ENCODE measurements at places on chromosomes 2 and 18.

DNA sequence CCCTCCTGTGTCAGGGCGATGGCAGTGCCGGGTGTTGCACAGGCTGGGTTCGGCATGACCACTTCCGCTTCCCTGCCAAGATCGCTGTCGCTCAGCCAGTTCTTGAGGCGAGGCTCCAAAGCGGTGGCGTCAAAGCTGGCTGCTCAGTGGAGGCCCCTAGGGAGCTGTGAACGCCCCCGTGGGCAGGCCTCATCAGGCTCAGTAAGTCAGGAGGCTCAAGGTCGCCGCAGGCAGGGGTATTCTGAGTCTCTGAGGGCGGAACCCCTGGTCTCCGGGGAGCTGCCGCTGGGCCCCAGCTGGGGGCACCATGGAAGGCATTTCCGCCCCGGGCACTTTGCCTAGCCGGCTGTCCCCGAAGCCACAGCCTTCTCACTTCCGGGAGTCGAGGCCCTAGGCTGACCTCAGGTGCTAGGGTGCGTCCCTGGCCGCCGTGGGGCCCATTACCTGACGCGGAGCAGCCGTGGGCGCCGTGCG, 210.4 kb downstream of the SOCS6 start:
- DNase-seq = no peak

DNA sequence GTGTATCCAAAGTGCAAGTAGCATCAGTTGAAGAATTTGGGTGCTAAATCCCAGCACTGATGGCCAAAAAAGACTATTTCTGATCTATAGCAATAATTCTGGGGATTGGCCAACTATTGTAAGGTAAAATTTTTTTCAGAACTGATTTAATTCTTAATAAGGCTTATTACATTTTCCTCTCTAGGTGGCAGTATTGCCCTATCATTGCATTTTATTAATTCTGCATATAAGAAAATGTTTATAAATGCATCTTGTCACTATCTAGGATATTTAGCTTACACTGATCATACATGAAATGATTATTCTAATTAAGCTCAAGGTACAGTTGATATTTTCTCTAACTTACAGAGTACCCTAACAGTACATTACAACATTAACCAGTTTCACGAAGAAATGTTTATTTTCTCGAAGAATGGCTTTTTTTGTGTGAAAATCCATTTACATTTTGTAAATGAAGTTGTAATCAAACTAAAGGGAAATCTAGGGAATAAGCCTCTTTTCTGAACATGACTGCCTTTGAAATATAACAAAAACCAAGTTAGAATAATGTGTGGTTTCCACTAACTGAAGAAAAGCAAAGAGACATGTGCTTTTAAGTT, 11.0 kb downstream of the TTN start:
- DNase-seq = peak; percentile 19

- DNase-seq = no peak
Measured at GRCh38 chr18:31931886-31932240, 11.1 kb downstream of the TRAPPC8 start.

DNA sequence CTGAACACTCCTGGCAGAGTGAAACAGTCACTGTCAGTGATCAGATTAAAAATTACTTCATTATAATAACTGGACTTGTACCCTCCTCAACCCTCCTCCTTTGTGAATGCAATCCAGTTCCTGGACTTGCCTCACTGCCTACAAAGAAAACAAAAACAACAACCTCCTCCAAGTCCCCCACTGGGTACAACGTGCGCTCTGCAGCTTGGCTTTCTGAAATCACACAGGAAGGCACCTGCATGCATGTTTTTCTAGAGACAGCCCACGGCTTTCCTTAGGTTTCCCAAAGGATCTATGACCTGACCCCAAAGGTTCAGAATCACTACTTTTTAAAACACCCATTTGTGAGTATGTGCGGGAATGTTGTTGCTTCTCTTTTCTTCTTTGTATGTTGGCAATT, 61.4 kb upstream of the TUBA3E start:
- DNase-seq = no peak

DNA sequence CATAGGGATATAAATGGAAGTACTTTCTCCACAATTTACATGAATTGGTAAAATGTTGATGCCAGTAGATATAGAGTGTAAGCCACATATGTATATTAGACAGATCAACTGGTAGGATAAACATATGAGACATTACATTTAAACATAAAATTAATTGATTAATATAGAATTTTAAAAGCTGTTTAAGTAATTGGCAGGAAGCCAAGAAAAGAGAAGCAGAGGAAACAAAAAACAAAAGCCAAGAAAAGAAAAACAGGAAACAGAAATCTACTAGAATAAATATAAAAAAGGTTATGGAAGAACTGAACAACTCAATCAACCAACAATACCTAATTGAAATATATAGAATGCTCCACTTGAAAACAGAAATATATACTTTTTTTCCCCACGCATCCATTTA, 920.1 kb upstream of the TMEFF2 start:
- DNase-seq = no peak
